ENCODE measurements at places on chromosomes 13 and 19.

GRCh38 chr13:39840201-39840600, 184.7 kb downstream of the COG6 start:
- no peaks in the 10 kb centered on the region for H3K36me3 ChIP-seq
- H3K4me3 ChIP-seq: no peak overlapping the region
- no peak overlapping the region for H3K27ac ChIP-seq
- no peak for DNase-seq

GRCh38 chr19:12912571-12912970, 6.5 kb downstream of the SYCE2 start:
- H3K27ac ChIP-seq: peak overlapping the region; percentile 15
- no peak overlapping the region for H3K4me3 ChIP-seq
- no peak for DNase-seq
- H3K27me3 ChIP-seq: no peaks in the 10 kb centered on the region
- no peaks in the 10 kb centered on the region for H3K36me3 ChIP-seq

DNA sequence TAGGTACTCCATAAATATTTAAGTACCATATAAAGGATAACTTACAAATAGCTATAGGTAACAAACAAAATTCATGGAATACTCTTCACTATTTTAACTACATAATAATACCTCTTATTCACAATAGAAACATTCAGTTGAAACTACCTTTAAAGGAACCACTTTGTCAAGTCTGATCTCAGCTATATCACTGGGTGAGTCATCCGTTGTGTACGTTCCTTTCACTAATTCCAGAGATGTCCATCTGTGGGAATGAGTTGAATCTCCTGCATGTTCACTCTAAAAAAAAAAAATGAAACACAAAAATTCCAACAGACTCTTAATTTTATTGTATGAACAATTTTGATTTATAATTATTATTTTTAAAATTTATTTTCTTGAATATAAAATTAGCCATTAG, 149.4 kb upstream of the FBXL3 start:
- H3K4me3 ChIP-seq: no peak overlapping the region
- no peaks in the 10 kb centered on the region for H3K36me3 ChIP-seq
- H3K27ac ChIP-seq: no peak overlapping the region
- H3K27me3 ChIP-seq: no peaks in the 10 kb centered on the region

- H3K4me1 ChIP-seq: no peaks in the 10 kb centered on the region
- peaks cover under 1% of the 10 kb centered on the region for H3K36me3 ChIP-seq
- no peak overlapping the region for H3K27ac ChIP-seq
- no peak overlapping the region for H3K4me3 ChIP-seq
- H3K27me3 ChIP-seq: no peaks in the 10 kb centered on the region
Measured at GRCh38 chr19:37692956-37693620, 26.5 kb downstream of the ZNF607 start.

DNA sequence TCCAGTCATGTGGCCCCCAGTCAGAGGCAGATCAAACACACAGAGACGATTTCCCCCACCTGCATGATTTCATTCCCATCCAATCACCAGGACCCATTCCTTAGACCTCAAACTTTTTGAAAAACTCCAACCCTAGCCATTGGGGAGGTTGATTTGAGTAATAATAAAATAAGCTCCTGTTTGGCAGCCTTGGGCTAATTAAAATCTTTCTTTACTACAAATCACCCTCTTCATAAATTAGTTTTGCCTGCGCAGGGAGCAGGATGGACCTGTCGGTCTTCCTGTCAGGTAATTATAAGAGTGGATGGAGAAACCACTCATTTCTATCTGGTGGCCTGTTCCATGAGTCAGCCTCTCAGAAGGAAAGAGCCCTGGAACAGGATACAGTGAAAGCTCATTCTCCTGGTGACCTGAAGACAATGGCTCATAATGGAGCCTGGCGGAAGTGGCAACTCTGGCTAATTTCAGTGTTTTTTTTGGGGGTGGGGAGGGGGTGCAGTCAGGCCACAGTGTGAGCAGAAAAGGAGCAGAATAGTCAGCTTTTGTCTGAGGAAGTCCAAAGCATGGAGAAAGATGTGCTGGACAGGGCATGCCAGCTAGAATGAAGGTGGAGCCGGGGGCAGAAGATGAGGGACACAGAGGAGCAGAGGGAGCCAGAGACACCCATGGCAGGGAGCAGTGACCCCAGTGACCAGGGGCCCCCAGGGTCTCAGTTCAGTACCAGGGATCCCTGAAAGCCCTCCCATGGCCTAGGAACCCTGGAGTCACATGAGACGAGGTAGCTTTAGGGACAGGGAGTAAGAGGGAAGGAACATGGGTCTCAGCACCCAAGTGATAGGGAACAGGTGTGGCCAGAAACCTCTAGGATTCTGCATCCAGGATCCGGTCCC, 31.8 kb upstream of the PSG9 start:
- H3K27me3 ChIP-seq: no peaks in the 10 kb centered on the region
- no peak overlapping the region for H3K4me3 ChIP-seq
- H3K36me3 ChIP-seq: no peaks in the 10 kb centered on the region
- DNase-seq: no peak
- H3K27ac ChIP-seq: no peak overlapping the region
- H3K4me1 ChIP-seq: no peaks in the 10 kb centered on the region

DNA sequence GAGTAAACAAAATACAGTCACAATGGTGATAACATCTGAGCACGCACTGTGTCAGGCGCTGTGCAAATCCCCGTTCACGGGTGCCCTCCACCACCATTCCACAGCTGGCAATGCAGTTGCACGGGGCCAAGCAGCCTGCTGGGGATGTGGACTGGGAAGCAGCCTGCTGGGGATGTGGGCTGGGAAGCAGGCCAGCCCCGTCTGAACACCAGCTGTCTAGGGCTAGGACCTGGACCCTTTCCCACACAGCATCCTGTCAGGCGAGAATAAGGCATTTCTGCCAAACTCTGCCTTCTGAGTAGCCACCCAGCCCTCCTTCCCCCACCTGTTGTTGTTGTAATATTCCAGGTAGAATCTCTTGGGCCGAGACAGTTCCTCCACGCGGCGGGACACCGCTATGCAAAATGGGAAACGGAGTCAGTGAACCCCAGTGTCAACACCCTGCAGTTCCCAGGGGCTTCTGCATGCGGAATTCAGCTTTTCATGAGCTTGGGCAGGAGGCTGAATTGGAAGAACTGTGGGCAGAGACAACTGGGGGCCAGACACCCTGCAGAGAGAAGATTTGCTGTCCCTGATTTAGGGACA, 27.8 kb upstream of the MIER2 start:
- no peaks in the 10 kb centered on the region for H3K4me1 ChIP-seq
- H3K36me3 ChIP-seq: no peaks in the 10 kb centered on the region
- H3K27ac ChIP-seq: no peak overlapping the region
- H3K4me3 ChIP-seq: no peak overlapping the region
- no peaks in the 10 kb centered on the region for H3K27me3 ChIP-seq
- DNase-seq: no peak

- no peak overlapping the region for H3K4me3 ChIP-seq
- no peaks in the 10 kb centered on the region for H3K4me1 ChIP-seq
- H3K27me3 ChIP-seq: no peaks in the 10 kb centered on the region
- no peaks in the 10 kb centered on the region for H3K36me3 ChIP-seq
- DNase-seq: peak; percentile 54
Measured at GRCh38 chr13:28313579-28313978, 175.2 kb downstream of the PAN3 start.

GRCh38 chr13:32278426-32278825, 36.7 kb downstream of the ZAR1L start:
- H3K27ac ChIP-seq: no peak overlapping the region
- no peaks in the 10 kb centered on the region for H3K27me3 ChIP-seq
- no peaks in the 10 kb centered on the region for H3K4me1 ChIP-seq
- H3K4me3 ChIP-seq: no peak overlapping the region
- peak; percentile 53 for DNase-seq
- H3K36me3 ChIP-seq: no peaks in the 10 kb centered on the region

DNA sequence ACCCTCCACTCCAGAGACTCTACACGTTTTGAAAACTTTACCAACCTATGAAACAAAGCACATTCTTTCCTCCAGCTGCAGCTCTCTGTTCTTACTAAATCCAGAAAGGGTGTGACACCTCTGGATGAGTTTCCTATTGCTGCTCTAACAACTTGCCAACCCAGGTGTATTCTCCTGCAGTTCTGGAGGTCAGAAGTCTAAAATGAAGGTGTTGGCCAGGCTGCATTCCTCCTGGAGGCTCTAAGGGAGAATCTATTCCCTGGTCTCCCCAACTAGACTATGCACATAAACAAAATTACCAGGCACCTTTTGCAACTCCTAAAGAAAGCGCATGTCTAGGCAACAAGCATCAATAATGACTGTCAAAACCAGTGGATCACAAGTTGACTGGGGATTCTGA, 128.8 kb downstream of the NUFIP1 start:
- H3K27ac ChIP-seq: no peak overlapping the region
- no peaks in the 10 kb centered on the region for H3K4me1 ChIP-seq
- no peaks in the 10 kb centered on the region for H3K36me3 ChIP-seq
- no peak for DNase-seq
- no peak overlapping the region for H3K4me3 ChIP-seq

DNA sequence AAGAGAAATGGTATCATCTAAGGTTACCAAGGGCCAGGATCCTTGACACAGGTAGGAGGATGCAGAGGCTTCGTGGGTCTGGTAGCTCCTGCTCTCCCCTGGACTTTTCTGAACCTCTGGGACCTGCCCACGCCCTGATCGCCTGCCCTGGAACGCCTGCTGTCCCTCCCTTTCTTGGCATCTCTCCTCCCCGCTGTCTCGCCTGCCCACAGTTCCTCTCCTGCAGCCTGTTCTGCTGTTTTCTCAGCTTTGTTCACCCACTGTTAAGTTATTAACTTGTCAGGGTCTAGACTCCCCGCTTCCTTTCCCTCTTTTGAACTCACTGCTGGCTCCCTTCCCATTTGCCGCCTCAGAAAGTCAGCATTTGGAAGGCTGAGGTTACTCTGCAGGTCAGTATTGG, 19.8 kb downstream of the SERP2 start:
- no peaks in the 10 kb centered on the region for H3K27me3 ChIP-seq
- no peak for DNase-seq
- H3K27ac ChIP-seq: no peak overlapping the region

DNA sequence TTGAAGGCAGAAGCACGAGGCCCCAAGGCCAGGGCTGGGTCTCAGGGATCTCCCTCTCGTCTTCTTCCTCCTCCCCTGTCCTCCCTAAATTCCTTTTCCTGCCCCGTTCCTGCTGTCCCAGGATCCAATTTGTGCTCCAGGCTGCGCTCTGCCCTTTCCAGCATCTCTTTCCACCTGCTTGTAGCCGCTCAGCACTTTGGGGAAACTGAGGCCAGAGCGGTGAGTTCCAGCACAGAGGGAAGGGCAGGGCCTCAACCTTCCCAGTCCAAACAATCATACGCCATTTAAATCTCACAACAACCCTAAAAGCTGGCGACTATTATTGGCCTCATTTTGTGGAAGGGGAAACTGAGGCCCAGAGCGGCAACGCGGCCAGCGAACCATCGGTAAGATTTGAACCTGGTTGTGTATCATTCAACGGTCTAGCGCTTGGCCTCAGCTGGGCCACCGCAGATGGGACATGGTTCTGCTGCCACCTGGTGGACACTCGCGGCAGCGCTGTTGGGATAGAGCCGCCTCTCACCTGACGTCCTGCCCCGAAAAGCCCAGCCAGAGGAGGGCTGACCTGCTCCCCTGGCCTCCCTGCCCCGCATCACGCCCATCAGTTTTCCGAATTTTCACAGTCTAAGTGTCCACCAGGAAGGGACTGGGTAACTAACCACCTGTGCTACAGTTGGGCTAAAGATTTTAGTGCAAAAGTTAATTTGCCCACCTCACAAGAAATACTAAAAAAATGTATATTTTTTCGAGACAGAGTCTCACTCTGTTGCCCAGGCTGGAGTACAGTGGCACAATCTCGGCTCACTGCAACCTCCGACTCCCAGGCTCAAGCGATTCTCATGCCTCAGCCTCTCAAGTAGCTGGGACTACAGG, 4.2 kb upstream of the RPL18A start:
- H3K27ac ChIP-seq: no peak overlapping the region
- H3K36me3 ChIP-seq: no peaks in the 10 kb centered on the region
- H3K4me1 ChIP-seq: no peaks in the 10 kb centered on the region
- no peak overlapping the region for H3K4me3 ChIP-seq
- peak; percentile 77 for DNase-seq

- no peak for DNase-seq
- no peaks in the 10 kb centered on the region for H3K36me3 ChIP-seq
- H3K4me3 ChIP-seq: no peak overlapping the region
- peaks cover 2% of the 10 kb centered on the region for H3K4me1 ChIP-seq
- H3K27ac ChIP-seq: no peak overlapping the region
- peaks cover 3% of the 10 kb centered on the region for H3K27me3 ChIP-seq
Measured at GRCh38 chr19:50721441-50722137, 1.6 kb upstream of the CLEC11A start.
